IPS-NIHi11 (cell line): ENCODE measurements at places on chromosomes 3 and 15.
A peak's percentile ranks its signal among the peaks of the same experiment; 100 is the strongest.

- no peak for DNase-seq
Observed at GRCh38 chr3:159944781-159945180, 43.9 kb upstream of the IL12A start.

GRCh38 chr3:153906366-153906765 lies 214.8 kb upstream of the ARHGEF26 start:
- no peak for DNase-seq

DNA sequence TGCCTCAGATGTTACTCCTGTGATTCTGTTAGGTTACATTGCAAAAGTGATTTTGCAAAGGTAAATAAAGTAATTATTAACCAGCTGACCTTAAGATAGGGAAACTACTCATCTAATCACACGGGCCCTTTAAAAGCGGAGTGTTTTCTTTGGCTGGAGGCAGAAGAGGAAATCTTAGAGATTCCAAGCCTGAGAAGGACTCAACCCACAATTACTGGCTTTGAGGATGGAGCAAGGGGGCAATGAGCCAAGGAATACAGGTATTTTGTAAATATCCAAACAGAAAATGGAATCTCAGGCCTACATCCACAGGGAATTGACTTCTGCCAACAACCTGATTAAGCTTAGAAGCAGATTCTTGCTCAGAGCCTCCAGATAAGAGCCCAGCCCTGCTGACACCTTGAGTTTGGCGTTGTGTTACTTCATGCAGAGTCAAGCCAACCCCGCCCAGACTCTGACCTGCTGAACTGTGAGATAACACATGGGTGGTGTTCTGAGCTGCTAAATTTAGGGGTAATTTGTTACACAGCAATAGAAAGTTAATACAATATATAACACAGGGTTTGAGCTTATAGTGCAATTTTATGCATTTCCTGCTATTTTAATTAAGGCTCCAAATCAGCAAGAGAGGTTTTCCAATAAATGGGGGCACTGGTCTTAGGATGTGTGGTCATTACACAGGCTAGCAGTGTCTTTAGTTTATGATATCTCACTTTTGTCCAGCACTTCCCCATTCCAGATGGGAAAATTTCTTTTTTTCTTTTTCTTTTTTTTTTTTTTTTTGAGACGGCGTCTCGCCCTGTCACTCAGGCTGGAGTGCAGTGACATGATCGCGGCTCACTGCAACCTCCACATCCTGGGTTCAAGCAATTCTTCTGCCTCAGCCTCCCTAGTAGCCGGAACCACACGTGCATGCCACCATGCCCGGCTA lies 19.5 kb downstream of the NFKBIZ start:
- no peak for DNase-seq

GRCh38 chr3:133840767-133841166 lies 35.2 kb downstream of the SRPRB start:
- DNase-seq = no peak

DNA sequence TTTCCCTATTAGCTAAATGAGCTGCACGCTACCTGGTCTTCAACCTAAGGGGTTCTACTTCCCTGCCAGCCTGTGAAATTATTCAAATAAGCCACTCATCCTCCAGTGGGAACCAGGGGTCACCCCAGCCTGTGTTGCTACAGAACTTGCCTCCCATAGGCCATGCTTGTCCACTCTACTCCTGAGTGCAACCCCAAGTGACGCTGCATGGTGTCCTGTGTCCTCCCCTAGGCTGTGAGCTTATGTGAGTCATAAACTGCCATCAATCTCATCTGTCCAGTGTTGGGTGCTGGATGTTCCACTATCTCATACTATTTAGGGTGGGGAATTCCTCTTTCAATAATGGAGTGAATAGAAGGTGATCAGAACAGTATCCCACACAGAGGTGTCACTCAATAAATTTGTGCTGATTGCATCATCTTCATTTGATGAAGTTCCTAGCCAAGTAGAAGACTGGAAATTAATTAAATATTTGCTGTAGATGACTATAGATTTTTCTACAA lies 49.8 kb upstream of the SSR3 start:
- no peak for DNase-seq

DNA sequence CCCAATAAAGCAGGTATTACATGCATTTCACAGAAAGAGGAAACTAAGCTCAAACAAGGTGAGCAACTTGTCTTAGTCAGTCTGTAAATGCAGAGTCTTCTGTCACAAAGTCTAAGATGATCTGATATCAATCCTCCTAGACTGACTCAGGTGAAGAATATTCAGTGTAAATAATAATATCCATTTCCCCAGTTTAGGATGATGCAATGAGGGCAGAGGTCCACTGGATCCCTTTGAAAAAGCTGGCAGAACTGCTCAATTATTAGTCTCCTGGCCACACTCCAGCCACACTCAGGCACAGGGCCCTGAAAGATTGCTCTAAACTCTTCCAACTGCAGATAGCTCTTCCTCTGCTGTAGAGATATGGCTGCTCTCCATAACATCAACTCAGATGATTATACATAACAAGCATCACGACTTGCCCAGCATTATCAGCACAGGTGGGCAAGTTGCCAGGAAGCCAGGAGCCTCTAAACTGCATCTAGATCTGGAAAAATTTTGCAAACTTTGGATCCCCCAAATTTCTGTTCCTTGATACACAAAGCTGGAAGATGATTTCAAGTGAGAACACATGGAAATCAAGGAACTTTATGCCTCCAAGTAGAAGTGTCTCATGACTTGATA lies 129.8 kb upstream of the CPNE4 start:
- DNase-seq = no peak

DNA sequence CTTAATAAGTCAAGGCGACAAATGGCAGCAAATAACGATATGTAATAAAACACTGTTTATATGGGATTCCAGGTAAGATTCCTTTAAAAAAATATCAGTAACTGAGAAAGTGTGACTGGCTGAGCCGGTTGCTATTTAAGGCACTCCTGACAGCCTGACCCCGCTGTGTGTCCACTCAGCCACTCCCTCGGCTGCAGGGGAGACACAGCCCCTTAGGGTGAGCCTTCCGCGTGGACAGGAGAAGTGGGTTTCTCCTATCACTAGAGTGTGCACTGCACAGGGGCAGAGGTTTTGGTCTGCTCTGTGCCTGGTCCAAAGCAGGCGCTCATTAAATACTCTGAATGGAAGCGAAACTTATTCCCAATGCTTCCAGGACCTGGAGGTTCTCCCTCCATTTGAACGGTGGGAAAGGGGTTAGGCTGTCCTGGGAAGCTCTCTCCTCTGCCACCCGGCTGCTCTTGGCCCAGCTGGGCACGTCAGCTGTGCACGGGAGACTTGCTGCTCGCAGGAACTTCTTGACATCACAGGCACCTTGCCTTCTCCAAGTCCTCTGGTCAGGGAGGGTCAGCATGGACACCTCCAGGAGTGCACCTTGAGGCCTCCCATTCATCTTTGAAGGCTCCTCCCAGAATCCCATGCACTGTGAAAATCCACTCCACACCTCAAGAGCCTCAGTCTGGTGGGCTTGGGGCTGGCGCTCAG lies 43.3 kb upstream of the SLCO2A1 start:
- no peak for DNase-seq

DNA sequence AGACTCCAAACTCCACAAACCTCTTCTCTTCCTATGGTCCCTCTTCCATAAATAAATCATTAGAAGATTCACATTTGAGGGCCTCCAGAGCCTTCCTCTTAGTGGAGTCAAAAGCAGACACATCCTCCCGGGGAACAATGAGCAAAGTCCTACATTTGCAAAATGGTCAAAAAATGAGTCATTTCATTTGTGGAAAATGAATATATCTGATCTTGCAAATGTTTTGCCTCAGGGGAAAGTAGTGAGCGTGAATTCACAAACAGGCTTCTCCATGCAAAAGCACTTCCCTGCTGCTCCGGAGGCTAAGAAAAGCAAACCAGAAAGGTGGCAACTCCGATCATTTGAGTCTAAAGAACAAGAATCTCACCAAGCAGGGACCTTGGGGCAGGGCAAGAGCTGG lies 86.7 kb upstream of the IQSEC1 start:
- DNase-seq = no peak

DNA sequence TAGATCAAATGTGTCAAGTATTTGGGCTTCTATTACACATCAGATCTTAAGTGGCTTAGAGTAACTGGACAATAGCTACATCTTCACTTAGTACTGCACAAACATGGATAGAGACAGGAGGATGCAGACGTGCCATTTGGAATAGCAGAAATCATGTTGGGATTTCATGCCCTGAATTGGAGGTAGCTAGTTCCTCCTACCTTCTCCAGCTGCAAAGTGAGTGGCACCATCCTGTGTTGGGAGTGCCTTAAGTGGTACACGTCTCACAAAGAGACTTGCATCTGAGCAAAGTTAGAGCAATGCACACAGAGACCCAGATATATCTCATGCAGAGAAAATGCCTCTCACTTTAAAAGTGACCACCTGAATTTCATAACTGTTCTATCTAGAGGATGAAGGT lies 136.5 kb downstream of the SSR3 start:
- DNase-seq = no peak

GRCh38 chr3:23738944-23739343 lies 66.8 kb upstream of the UBE2E1 start:
- no peak for DNase-seq

- no peak for DNase-seq
Observed at GRCh38 chr3:7211740-7212139, 350.8 kb downstream of the GRM7 start.

DNA sequence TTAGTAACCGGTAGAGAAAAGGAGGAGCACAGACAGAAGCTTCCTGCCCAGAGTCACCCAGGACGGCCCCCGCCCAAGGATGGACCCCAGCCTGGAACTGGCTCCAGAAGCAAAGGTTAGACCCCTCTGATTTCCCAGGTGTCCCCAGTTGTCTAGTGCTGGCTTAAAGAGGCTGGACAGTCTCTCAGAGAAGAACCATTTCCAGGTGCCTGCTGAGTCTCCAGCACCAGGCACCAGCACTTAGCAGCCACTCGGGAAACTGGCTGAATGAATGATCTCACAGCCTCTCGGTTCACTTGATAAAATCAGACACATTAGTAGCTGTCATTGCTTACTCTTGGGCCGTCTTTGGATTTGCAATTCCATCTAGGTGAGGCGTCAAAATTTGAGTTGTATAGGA lies 139.7 kb upstream of the HES1 start:
- no peak for DNase-seq

DNA sequence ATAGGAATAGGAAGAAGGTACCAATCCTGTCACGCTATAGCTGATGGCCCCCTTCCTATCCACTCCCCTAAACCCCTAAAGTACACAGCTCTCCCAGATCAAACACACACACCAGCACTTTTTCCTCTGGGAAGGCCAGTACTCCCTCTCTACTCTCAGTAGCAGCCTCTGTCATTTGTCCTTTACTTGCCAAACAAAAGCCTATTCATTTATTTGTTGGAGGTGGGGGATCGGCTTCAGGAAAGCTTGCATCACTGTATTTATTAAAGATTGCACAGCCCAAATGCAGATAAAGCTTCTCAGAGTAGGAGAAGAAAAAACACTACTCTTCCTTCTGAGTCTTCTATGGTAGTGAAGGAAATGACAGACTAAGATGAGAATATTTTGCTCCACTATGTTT lies 429.7 kb upstream of the RASGRP1 start:
- DNase-seq = no peak

- no peak for DNase-seq
Observed at GRCh38 chr15:25333049-25333448, 105.8 kb downstream of the UBE3A start.

- DNase-seq = no peak
Observed at GRCh38 chr3:157069846-157070677, 89.9 kb downstream of the CCNL1 start.

- DNase-seq = peak; percentile 68
Observed at GRCh38 chr3:9067352-9067975, 104.2 kb upstream of the RAD18 start.

DNA sequence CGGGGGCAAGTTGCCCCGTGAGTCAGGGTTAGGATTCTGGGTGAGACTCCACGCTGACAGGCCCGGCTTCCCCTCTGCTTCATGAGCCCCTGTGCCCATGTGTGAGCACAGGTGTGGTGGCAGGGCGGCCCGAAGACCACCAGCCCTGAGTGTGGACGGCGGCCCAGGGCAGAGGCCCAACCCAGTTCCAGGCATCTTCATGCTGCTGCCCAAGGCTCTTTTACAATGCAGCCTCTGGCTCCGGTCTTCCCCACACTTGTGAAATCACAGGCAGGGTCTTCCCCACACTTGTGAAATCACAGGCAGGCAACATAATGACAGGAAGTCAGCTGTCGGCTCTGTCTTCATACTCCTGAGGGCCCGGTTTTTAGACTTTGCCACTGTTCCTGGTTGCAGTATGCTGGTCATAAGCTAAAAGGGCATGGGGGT lies 78.8 kb downstream of the AAGAB start:
- no peak for DNase-seq

- DNase-seq = no peak
Observed at GRCh38 chr3:53633197-53633787, 138.9 kb downstream of the CACNA1D start.

DNA sequence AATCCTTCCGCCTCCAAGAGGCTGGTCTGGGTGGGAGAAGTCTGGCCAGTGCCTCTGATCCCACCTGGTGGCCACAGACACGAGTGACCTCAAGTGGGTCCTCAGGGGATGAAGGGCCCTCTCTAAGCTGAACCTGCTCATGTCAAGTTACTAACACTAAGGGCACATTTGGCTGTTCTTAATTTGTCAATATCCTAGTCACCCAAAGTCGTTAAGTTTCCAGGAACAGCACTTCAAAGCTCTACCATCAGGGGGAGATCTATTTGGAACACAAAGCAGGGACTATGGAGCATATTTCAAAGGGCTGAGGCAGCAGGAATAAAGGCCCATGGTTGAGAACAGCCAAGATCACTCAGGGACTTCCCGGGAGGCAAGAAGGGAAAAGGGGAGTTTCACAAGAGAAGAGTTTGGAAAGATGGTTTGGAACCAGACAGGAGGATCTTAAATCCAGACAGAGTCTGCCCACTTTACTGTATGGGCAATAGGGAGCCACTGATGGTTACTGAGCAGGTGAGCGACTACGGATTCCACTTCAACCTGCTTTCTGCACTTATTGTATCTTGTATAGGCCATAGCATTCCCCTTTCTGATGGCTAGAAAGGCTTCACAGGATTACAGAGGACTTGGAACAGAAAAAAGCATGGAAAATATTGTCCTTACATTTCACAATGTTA lies 13.7 kb downstream of the OXTR start:
- DNase-seq = peak; percentile 51

- no peak for DNase-seq
Observed at GRCh38 chr3:165746874-165747273, 90.3 kb downstream of the BCHE start.

DNA sequence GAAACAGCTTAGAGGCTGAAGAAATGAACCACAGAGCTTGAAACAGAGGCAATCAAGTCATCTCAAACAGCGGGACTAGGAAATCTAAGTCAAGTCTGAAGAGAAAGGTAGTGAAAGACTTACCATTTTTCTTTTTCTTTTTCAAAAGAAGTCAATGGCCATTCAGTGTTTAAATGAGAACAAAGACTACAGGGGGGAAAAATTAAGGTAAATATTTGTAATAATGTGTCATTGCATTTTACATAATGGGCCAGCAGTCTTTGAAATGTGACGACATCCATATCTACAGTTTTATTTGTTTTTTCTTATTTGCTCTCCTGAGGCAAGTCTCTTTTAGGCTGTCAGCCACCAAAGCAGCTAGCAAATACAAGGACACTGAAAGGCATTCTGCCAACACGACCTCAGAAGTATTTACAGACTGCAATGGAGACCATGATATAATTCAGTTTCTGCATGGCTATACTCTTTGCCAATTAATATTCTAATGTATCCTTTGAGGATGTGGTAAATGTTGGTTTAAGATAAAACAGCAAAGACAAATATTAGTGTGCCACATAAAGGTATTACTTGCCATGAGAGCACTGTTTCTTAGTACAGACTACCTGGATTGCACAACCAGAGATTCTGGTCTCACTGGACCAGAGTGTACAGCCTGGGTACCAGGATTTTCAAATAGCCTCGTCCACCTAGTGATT lies 307.0 kb upstream of the THBS1 start:
- DNase-seq = no peak
